ENCODE measurements at places on chromosomes 2 and 18.
A peak's percentile ranks its signal among the peaks of the same experiment; 100 is the strongest.

DNA sequence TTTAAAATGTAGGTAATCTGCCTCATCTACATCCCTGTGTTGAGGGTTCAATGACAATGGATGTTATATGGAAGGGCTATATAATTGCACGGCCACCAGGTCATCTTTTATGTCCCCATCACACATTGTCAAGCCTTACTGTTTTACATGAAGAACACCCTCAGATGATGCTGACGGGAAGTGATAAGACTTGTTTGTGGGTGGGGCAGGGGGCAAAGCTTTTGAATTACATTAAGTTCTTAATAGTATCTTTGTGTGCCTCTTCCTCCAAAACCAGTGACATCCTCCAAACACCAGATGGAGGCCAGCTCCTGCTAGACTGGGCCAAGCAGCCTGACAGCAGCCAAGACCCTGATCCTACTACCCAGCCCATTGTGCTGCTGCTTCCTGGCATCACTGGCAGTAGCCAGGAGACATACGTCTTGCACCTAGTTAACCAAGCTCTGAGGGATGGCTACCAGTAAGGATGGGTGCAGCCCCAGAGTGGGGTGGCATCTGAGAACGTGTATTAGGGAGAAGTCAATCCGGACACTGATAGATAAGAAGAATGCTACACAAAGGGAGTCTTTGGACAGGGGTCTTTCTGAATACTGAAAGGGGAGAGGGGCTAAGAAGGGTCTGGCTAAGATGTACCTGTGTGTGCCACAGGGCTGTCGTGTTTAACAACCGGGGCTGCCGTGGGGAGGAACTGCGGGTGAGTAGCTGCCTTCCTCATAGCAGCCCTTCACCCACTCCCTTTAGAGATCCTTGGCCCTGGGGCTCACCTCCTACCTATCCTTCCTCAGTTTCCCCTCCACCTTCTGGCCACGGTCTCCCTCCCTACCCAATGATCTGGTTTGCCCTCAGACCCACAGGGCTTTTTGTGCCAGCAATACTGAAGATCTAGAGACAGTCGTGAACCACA is 5.3 kb downstream of the ABHD1 start:
- DNase-seq = no peak

- peak; percentile 93 for DNase-seq
Observed at GRCh38 chr2:219289537-219290361, 10.6 kb downstream of the DNAJB2 start.

DNA sequence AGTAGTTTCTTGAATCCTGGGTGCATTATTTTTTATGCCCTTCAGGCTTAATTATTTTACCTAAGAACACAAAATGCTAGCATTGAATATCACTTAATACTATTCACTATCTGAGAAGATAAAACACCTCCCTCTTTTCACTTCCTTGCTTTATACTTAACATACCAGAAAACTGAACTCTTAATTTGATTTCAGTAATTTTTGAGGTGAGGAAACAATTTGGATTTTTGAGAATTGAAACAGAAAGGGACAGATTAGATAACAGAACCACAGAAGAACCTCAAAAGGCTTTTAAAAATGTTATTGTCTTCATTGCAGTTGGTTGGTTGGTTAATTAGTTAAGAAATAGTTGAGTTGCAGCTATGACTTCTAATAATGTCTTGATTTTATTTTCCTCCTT is 69.5 kb downstream of the GPD2 start:
- no peak for DNase-seq

GRCh38 chr2:235806986-235807750 is 313.3 kb downstream of the AGAP1 start:
- peak; percentile 73 for DNase-seq

DNA sequence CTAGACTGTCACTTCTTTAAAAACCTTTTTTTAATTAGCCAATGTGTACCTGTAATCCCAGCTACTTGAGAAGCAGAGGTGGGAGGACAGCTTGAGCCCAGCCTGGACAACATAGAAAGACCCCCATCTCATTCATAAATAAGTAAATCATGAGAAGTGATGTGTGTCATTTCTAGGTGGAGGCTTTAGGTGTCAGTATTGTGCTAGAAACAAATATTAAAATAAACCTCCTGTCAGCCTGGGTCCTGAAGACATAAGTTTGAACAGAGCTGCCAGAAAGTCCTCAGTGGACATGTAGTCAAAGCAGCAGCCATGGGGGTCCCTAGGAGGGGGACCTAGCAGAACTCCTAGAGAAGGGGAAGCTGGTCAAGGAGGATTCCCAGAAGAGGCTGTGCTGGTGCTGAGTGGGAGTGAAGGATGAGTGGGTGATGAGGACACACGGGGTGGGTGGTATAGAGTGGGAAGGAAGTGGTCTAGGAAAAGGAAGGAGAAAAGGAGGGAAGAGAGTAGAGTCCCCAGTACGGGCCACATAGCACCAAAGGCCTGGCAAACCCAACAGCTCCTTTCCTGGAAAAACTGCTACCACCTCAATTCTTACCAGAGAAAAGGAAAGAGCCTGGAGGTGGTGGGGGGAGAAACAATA is 316.6 kb upstream of the NCKAP5 start:
- DNase-seq = no peak

GRCh38 chr18:48631851-48632250 is 93.0 kb downstream of the CTIF start:
- no peak for DNase-seq

DNA sequence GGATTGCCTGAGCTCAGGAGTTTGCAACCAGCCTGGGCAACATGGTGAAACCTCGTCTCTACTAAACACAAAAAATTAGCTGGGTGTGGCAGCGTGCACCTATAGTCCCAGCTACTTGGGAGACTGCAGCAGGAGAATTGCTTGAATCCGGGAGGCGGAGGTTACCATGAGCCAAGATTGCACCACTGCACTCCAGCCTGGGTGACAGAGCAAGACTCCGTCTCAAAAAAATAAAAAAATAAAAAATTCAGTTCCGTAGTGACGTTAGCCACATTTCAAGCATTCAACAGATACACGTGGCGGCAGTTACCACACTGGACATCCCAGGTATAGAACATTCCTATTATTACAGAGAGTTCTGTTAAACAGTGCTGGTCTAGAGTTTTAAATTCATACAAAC is 4.5 kb downstream of the KANSL3 start:
- DNase-seq = no peak

- DNase-seq = no peak
Observed at GRCh38 chr2:25722224-25722623, 48.8 kb upstream of the DTNB start.

- no peak for DNase-seq
Observed at GRCh38 chr2:227719641-227720040, 1.8 kb upstream of the SLC19A3 start.

- DNase-seq = no peak
Observed at GRCh38 chr2:43458014-43458628, 137.7 kb downstream of the THADA start.

- peak; percentile 1 for DNase-seq
Observed at GRCh38 chr2:43085929-43086328, 140.5 kb downstream of the ZFP36L2 start.

- DNase-seq = no peak
Observed at GRCh38 chr2:29916571-29916970, 4.8 kb downstream of the ALK start.

DNA sequence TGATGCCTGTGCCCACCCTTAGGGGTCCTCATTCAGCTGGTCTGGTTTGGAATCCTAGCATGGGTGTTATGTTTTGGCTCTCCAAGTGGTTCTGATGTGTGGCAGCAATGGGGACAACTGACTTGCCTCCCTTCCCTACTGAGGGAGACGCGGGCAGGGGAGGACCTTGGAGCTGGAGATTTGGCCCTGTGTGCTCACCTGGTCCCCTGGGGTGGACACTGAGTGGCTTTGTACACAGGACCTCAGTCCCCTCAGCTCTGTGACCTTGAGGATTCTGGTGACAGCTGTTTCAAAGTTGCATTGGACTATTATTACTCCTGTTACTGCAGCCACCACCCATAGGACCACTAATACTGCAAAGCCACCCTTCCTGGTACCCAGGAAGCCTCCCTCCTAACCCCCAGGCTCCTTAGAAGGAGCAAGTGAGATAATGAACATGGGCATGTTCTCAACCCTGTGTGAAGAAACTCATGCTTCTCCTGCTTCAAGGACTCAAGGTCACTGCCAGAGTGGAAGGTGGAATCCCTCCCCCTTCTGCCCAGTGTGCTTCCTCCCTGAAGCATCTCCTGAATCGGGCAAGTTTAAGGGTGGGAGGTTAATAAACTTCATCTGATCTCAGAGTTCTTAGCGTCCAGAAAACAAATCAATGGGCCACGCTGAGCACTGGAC is 26.5 kb downstream of the TMEM182 start:
- DNase-seq = no peak

GRCh38 chr2:176642074-176642473 is 372.8 kb downstream of the MTX2 start:
- DNase-seq = no peak

All from Ammon's horn (tissue), 1 donor.